CD4-positive, alpha-beta T cell treated with Interleukin-10 for 1 hour (primary cell): ENCODE measurements at places on chromosomes 2 and 18.

DNA sequence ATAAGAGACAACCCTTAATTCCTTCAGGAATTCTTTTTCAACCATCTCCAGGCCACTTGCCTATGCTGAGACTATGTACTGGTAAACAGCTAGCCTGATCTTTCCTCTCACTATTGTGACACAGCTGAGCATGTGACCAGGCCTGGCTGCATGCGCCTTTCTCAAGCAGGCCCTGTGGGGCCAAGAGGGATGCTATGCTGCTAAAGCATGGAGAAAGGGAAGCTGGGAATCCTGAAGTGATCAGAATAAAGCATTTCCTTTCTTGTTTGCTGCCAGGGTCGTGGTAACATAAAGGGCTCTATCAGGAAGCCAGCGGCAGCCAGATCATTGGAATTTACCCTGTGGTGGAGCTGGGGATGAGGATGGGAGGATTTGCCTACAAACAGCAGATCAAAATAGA lies 29.8 kb upstream of the LCLAT1 start:
- no peak for DNase-seq

DNA sequence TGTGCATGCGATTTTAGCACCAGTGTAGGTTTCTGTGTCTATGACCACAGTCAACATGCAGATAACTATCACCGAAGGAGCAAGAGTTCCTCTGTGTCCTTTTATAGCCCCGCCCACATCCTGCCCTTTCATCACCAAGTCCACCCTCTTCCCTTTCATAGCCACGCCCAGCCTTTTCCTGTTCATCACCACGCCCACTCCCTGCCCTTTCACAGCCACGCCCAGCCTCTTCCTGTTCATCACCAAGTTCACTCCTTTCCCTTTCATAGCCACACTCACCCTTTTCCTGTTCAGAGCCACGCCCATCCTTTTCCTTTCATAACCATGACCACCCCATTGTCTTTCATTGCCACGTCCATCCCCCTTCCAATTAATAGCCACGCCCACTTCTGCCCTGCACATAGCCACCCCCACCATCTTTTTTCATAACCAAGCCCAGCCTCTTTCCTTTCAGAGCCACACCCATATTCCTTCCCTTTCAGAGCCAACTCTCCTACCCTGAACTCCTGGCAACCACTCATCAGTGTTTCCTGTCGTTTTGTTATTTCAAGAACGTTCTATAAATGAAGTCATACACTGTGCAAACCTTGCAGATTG lies 273.9 kb downstream of the MYT1L start:
- peak; percentile 78 for DNase-seq

DNA sequence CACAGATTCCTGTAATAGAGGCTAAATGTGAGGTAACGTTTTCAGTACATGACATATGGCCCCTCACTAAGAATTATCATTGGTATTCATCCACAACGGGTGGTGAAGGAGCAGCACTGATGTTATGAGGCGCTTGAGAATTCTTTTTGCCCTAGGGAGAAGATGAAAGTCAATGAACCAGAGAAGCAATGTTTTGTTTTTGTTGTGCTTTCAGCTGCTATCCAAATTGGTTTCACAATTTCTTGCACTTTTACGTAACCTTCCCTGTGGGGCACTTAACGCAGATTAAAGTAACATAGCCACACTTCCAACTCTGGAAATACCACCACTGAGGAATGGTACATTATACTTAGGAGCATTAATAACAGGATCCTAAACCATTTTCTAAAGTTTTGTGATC lies 13.3 kb upstream of the CCDC85A start:
- no peak for DNase-seq

DNA sequence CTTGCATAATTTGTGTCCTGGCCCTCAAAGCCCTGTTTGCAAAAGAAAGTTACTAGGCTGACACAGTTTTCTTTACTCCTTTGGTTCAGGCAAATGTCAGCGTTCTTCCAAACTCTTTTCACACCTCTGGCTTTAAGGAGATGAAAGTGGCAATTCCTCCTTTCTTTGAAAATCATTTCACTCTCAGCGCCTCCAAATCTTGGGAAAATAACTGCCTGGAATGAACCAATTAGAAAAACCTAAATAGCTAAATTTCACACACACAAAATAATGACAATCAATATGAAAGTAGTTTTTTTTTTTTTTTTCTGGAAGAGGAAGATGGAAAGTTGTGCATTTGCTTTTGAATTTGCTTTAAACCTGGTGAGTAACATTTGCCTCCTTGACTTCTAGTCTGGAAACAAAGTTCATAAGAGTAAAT lies 1.7 kb downstream of the MEIS1 start:
- DNase-seq = no peak

- DNase-seq = no peak
Observed at GRCh38 chr18:67276638-67277037, 239.9 kb downstream of the DSEL start.

- DNase-seq = peak; percentile 44
Observed at GRCh38 chr18:8478166-8478967, 130.9 kb upstream of the RAB12 start.

GRCh38 chr2:96969321-96969720 lies 17.1 kb downstream of the FAM178B start:
- no peak for DNase-seq

DNA sequence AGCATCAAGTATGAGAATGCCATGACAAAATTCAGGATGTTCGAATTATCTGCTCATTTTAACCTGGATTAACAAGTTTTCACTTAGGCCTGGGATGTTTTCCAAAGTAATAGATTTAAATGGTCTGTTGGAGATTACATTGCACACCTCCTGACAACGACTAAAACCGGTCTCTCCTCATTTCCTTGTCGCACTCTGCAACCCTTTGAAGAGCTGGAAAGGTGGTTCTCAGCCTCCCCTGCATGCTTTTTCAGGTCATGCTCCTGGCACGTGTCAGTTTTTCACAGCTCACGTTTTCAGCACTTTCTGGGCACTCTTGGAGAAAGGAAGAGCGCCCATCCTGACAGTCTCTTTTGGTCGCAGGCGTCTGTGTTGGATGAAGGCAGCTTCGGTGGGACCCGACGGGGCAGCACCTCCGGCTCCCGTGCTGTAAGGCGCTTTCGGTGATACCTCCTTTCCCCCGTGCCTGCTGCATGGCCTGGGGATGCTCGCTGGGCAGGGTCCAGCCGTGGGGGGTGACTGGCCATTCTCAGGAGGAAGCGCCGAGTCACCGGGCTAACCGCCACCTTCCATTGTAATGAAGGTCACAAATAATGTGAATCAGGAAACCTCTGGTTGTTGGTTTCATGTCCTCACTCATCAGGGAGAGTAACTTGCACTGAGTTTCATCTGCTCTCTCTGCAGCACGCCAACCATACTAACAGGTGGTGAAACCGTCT lies 63.5 kb upstream of the RBM44 start:
- DNase-seq = no peak

- no peak for DNase-seq
Observed at GRCh38 chr2:173216668-173217067, 138.0 kb upstream of the CDCA7 start.

GRCh38 chr2:147442816-147443215 lies 402.0 kb upstream of the ACVR2A start:
- DNase-seq = no peak
